Uterus (tissue), 4 donors: ENCODE measurements at places on chromosomes 12 and 14.

DNA sequence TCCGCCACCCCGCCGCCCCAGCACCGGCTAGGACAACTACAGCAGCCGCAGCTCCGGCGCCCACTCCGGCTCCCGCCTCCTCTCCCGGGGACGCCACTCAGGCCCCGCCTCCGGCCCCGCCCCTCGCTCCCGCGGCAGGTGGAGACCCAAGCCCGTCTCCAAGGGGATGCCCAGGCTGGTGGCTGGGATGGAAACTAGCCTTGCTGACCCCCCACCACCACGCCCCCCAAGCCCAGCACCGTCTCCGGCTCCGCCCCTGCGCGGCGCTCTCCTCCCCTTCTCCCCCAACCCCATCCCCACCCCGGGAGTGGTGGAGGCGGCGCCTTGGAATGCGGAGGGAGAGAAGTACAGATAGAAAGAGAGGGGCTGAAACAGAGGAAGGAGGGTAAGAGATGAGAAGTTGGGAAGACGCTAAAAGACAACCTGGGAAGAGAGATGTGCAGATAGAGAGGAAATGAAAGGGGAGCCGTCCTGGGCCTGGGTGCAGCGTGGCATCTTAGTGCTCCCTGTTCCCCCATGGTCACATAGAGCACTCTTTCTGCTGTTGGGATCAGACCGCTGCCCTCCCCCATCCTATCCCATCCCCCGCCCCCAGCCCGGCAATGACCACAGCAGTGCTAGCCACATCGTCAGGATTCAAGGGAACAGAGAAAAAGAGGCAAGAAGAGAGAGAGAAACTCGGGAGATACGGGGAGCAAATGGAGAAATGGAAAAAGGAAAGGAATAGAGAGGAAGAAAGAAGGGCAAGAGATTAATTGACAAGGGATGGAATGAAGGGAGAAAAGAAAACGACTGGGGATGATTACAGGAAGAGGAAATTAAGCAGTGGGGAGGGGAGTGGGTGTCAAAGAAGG lies at the start of gene ITGA7:
Gene ITGA7 (minus strand): TSS at position 64 of the 854 bp plus-strand sequence. CDS start 222 bp downstream, outside the sequence.
- DNase-seq, result peak; percentile 80

DNA sequence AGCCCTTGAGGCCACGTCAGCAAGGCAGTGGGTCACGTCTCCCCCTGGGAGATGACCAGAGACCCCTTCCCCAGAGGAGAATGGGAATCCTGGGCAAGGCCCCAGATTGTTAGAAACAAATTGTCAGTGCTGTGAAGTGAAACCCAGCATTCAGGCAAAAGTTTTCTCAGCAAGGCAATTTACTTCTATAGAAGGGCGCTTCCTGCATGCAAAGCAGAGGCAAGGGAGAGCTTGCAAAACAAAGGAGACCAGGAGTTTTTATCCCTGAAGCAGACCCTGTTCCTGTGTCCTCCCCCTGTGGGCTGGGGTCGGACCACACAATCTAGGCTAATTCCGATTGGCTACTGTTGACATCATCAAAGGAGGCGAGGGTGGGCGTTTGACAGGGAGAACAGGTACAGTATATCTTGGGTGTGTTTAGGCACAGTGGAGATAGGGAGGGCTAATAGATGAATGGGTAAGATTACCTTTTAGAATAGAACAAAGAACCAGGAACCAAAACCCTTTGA lies 114.2 kb downstream of the RIN3 start:
- no peak for DNase-seq

GRCh38 chr12:14417715-14418114 lies 52.2 kb downstream of the ATF7IP start:
- peak; percentile 50 for DNase-seq

- DNase-seq, result peak; percentile 24
These were observed 283.5 kb downstream of the KSR2 start for GRCh38 chr12:117685110-117685926.

DNA sequence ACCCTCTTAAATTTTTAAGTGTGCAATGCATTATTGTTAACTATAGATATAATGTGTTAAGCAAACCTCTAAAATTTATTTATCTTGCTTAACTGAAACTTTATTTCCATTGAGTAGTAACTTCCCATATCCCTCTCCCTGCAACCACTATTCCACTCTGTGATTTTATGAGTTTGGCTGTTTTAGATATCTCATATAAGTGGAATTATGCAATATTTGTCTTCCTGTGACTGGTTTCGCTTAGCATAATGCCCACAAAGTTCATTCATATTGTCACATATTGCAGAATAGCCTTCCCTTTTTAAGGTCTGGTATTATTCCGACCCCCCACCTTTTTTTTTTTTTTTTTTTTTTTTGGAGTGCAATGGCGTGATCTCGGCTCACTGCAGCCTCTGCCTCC lies 247.6 kb downstream of the EMP1 start:
- DNase-seq, result no peak

- no peak for DNase-seq
These were observed 150.9 kb downstream of the MED13L start for GRCh38 chr12:116126610-116127009.

- DNase-seq, result no peak
These were observed 11.4 kb upstream of the DLK1 start for GRCh38 chr14:100715332-100715731.

- no peak for DNase-seq
These were observed 4.5 kb upstream of the RPGRIP1 start for GRCh38 chr14:21275261-21275858.

GRCh38 chr14:79487632-79488031 lies 723.7 kb downstream of the DIO2 start:
- DNase-seq, result no peak

GRCh38 chr12:67151886-67152285 lies 117.3 kb upstream of the CAND1 start:
- DNase-seq, result no peak

GRCh38 chr14:61586544-61587055 lies 108.7 kb upstream of the HIF1A start:
- DNase-seq, result no peak

- DNase-seq, result no peak
These were observed 196.6 kb downstream of the SLC25A21 start for GRCh38 chr14:36975834-36976233.

GRCh38 chr12:126772171-126772864 lies 1494.7 kb upstream of the TMEM132C start:
- no peak for DNase-seq

DNA sequence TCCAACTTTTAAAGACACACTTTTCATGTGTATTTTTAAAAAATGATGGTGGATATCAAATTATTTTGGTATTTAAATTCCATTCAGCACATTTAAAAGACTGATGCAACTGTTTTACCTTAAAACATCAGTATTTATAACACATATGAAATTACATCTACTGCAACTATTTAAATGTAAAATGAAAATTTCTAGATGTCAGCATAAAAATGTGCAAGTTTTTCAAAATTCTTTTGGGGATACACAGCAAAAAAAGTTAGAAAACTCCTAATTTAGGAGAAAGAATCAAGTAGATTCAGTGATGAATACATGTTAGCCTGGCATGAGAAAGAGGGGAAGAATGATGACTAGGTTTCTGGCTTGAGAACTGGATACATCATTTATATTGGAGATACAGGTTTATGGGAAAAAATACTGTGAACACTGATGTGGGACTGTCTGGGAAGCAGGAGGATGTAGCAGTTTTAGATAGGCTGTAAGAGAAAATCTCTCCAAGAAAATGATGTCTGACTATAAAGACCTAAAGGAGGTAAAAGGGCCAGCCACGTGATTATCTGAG lies 9.2 kb downstream of the SOS2 start:
- DNase-seq, result no peak

DNA sequence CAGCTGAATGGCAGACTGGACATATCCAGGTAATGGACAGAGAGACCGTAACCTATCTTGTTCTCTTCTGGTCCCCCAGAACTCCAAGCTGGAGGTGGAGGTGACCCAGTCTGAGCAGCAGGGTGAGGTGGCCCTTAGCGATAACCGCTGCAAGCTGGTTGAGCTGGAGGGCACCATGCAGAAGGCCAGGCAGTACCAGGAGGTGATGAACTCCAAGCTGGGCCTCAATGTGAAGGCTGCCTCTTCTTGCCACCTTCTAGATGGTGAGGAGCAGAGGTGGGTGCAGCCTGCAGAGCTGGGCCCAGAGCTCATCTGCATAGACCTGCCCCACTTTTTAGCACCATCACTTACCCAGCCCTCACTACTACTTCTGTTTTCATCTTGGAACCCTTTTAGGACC lies 7.2 kb upstream of the KRT86 start:
- DNase-seq, result no peak

- DNase-seq, result no peak
These were observed 158.1 kb upstream of the FOXG1 start for GRCh38 chr14:28608443-28608842.

DNA sequence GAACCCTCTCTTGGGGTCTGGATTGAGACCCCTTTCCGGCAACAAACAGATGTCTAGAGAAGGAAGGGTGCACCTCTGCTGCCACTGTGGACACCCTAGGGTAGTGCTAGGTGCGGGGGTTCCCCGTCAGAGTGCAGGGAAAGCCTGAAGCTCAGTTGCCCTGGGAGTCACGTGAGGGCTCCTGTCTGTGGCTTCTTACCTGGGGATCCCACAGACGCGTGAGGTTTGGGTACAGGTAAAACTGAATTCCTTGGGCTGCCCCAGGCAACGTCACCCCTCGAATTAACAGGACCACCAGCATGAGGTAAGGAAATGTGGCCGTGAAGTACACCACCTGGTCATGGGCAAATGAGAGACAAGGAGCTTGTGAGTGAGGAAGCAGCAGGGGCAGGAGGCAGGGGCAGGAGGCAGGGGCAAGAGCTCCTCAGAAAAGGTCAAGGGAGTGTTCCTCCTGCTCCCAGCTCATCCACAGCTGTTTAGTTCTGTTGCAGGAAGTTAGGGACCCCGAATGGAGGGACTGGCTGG lies 21.0 kb upstream of the SLC6A12 start:
- DNase-seq, result peak; percentile 2

DNA sequence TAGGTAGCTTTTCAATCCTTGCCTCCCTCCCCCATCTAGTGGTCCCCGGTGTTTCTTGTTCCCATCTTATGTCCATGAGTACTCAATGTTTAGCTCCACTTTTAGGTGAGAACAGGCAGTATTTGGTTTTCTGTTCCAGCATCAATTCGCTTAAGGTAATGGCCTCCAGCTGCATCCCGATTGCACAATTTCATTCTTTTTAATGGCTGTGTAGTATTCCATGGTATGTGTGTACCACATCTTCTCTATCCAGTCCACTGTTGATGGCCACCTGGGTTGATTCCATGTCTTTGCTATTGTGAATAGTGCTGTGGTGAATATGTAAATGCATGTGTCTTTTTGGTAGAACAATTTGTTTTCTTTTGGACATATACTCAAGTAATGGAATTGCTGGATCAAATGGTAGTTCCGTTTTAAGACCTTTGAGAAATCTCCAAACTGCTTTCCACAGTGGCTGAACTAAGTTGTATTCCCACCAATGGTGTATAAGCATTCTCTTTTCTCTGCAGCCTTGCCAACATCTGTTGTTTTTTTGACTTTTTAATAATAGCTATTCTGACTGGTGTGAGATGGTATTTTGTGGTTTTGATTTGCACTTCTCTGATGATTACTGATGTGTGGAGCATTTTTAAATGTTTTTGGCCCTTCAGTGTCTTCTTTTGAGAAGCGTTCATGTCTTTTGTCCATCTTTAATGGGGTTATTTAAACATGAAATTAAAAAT lies 34.2 kb upstream of the ASPG start:
- DNase-seq, result no peak

DNA sequence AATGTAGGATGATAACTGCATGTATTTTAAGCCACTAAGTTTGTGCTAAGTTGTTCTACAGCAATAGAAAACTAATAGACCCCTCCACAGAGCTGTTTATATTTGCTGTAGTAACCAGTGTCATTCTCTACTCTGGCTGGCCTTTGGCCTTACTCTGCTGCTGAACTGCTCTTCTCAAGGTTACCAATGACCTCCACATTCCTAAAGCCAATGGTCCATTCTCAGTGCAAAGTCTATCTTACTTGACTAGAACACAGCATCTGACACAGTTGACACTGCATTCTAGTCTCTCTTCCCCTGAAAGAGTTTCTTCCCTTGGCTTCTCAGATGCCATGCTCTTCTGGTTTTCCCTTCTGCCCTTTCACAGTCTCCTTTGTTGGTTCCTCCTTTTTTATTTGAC lies 154.8 kb upstream of the CRY1 start:
- DNase-seq, result no peak

- no peak for DNase-seq
These were observed 96.3 kb upstream of the EEA1 start for GRCh38 chr12:93025145-93026103.

DNA sequence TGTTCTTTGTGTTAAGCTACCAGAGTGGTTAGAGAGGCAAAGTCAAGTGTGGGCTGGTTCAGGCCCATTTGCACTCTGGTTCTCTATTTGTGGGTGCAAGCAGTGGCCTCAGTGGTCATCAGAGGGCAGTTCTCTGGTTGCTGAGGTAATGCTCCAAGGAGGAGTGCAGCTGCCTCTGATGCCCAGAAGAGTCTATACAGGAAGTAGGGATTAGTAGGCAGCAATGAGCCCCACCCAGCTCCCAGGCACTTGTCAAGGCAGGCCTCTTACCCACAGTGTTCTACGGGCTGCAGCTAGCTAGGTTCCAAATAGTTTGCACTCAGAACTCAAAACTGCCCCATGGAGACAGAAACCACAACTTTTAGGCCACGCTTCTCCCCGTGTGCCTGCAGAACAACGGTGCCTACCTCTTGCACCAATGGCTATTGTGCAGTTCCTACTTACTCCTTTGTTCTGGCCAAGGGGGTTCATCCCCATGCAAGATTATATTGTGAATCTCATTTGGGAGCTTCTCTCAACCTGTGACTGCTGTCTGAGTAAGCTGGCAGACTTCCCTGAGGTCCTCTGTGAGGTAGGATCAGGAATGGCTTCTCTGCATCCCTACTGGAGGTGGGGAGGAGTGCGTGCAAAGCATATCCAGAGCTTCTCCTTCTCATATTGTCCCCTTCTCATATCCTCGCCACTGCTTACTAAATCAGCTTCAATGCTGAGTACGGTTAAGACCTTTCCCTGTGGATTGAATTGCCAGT lies 410.3 kb upstream of the LMO3 start:
- no peak for DNase-seq

GRCh38 chr12:65882486-65882885 lies 58.2 kb downstream of the HMGA2 start:
- DNase-seq, result no peak

- DNase-seq, result no peak
These were observed 47.8 kb downstream of the PEBP1 start for GRCh38 chr12:118183711-118184110.

DNA sequence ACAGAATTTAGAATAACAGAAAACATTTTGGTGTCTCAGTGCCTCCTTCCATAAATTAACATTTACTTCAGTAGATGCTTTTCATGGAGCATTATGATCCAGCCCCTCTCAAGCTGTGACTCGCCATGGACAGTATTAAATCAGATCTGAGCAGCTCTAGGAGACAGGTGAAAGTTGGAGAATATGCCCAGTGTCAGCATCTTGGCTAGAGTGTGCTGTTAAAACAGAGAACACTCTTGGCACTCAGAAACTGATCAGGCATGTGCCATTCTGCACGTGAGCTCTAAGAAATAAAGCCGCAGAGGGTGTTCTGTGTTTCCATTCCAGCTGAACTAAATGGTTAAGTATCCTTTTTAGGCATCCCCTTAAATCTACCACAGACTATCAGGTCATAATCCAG lies 68.0 kb downstream of the DIP2B start:
- no peak for DNase-seq

GRCh38 chr14:53260286-53260685 lies 107.2 kb upstream of the DDHD1 start:
- DNase-seq, result no peak

GRCh38 chr12:123442774-123443173 lies 6.3 kb upstream of the RILPL2 start:
- no peak for DNase-seq

- DNase-seq, result no peak
These were observed 9.7 kb upstream of the SGPP1 start for GRCh38 chr14:63737582-63738006.

GRCh38 chr12:92403210-92404175 lies 257.8 kb upstream of the BTG1 start:
- no peak for DNase-seq
